ENCODE measurements at places on chromosomes 12 and 14. TPM values are rescaled to one million over a fixed set of nuclear protein-coding genes. Genes with fewer than 3 reads are reported as not detected.

The WDHD1 gene
- total RNA-seq, result 47.1 TPM

The NPFF gene
- total RNA-seq, result not detected

The FOXN4 gene
- total RNA-seq, result not detected

The RASAL1 gene
- 0.69 TPM for total RNA-seq

The NIN gene
- 34.3 TPM for total RNA-seq

The MYH6 gene
- not detected for total RNA-seq

The CLECL1 gene
- total RNA-seq, result not detected

The NTN4 gene
- total RNA-seq, result 40.3 TPM

The TMEM253 gene
- not detected for total RNA-seq

The PRKAB1 gene
- 16.2 TPM for total RNA-seq

The PROX2 gene
- total RNA-seq, result not detected

The RNFT2 gene
- 15.8 TPM for total RNA-seq

The GALNT8 gene
- not detected for total RNA-seq

The ZNF605 gene
- total RNA-seq, result 8.6 TPM

The CHST11 gene
- 53.5 TPM for total RNA-seq

The TMEM132C gene
- not detected for total RNA-seq

The PZP gene
- not detected for total RNA-seq

The TOMM20L gene
- total RNA-seq, result not detected

The TROAP gene
- total RNA-seq, result 103 TPM

The PRB3 gene
- total RNA-seq, result not detected

The BHLHE41 gene
- 81.0 TPM for total RNA-seq

The STXBP6 gene
- total RNA-seq, result 0.40 TPM

The MSRB3 gene
- 4.5 TPM for total RNA-seq

The HIP1R gene
- 83.6 TPM for total RNA-seq

The TAS2R19 gene
- not detected for total RNA-seq

The KRT7 gene
- 2,979 TPM for total RNA-seq

The ACOT6 gene
- not detected for total RNA-seq

The SYCP3 gene
- not detected for total RNA-seq

The OVCH1 gene
- total RNA-seq, result not detected

The TTC8 gene
- 12.6 TPM for total RNA-seq

The TEX22 gene
- total RNA-seq, result 0.40 TPM

The PTPRQ gene
- total RNA-seq, result 0.07 TPM

The TAS2R43 gene
- total RNA-seq, result not detected

The RNASE7 gene
- total RNA-seq, result not detected

The LHX5 gene
- total RNA-seq, result 0.23 TPM
